NCI-H524 treated with DMSO at 0.1 percent for 48 hours (cell line): ENCODE measurements at places on chromosomes 1 and 21.

DNA sequence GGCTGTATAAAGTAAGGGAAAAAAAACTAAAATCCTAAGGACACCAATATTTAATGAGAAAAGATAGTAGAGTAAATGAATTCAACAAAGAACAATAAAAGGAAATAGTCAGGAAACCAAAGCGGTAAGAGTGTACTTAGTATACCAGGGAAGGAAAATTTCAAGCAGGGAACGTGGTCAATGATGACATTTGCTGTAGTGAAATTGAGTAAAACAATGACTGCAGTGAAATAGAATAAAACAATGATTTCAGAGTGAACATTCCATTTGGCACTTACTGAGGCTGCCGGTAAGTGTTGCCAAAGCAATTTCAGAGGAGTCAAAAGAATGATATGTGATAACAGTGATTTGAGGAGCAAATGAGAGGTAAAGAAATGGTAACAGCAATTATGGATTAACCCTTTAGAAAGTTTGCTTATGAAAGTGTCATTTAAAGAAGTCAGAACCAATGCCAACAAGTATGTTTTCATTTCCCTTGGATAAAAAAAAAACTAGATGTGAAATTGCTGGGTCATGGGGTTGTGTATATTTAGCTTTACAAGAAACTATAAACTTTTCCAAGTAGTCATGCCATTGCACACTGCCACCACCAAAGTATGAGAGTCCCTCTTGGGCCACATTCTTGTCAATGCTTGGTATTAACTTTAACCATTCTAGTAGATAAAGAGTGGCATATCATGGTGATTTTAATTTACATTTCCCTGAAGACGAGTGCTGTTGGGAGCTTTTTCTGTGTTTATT lies 50.5 kb downstream of the VCAM1 start:
- no peak for DNase-seq

DNA sequence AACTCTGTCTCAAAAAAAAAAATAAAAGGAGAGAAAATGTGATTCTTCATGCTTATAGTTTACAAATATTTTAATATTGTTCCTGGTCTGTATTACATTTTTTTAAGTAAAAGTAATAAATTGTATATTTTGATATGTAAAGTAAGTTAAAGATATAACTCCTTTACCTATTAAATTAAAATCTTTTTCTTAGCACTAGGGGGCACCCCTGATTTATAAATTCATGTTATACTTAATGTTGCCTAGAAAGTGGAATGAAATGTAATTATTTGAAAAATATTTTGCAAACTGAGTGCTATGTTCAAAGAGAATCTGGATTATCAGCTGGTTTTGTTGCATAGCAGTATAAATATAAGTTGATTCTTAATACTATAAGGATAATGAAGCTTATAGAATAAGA lies 49.2 kb downstream of the RALGPS2 start:
- DNase-seq: no peak

DNA sequence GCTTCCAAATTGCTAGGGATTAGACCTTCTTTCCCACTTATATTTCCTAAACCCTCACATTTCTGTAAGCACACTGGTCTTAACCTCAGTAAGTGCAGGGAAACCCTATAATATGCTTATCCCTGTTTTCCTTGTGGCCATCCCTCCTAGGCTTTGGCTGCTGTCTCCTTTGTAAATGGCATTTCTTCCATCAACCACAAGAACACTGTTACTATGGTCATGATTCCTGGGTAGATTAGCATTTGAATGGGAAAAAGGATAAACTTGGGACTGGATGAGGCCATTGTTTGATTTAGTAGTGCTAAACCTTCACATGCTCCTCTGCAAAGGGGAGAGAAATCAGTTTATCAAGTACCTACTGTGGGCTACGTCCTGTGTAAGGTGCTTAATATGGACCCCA lies 16.2 kb upstream of the AGO3 start:
- no peak for DNase-seq

- no peak for DNase-seq
Observed at GRCh38 chr1:49204720-49205119, 428.0 kb upstream of the BEND5 start.

DNA sequence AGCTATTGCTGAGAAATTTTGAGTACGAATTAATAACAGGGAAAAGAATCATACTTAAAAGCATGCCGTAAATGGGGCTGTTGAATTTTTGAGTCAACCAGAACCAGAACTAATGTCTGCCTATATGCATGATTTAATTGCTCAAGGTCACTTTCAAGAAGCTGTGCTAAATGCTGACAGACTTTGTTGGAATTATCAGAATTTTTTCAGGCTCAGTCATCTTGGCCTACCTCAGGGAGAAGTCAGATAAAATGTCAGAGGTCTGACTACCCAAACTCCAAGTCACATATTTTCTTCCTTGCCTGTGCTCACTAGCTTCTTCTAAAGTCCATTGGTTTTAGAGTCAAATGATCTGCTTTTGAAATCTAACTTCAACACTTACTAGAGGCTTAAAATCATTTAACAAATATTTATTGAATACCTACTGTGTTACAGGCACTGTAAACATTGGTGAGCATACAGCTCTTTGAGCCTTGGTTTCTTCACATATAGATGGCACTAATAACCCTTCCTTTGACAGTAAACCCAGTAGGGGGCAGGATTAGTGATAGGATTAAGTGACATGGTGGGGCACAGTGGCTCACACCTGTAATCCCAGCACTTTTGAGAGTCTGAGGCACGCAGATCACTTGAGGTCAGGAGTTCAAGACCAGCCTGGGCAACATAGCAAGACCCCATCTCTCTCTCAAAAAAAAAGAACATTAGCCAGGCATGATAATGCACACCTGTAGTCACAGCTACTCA lies 121.2 kb upstream of the SLC44A3 start:
- DNase-seq: no peak

- no peak for DNase-seq
Observed at GRCh38 chr1:200619894-200620272, 668 bp downstream of the KIF14 start.

DNA sequence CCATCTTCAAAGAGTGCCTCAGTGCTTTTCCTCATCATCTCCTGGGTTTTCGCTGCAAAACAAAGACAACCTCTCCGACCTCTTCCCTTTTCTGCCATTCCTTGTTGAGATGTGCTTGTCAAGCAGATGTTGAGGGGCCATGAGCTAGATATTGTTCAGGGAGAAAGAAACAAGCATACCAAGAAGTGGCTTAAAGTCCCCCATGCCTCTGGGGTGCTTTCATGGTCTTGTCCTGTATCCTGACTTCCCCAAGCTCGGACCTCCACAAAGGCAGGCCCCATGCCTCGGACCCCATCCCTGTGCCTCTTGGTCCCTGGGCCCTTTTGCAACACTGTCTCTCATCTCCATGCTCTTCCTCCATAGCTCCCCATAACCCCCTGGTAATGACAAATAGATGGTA lies 103.8 kb downstream of the C1orf94 start:
- no peak for DNase-seq

DNA sequence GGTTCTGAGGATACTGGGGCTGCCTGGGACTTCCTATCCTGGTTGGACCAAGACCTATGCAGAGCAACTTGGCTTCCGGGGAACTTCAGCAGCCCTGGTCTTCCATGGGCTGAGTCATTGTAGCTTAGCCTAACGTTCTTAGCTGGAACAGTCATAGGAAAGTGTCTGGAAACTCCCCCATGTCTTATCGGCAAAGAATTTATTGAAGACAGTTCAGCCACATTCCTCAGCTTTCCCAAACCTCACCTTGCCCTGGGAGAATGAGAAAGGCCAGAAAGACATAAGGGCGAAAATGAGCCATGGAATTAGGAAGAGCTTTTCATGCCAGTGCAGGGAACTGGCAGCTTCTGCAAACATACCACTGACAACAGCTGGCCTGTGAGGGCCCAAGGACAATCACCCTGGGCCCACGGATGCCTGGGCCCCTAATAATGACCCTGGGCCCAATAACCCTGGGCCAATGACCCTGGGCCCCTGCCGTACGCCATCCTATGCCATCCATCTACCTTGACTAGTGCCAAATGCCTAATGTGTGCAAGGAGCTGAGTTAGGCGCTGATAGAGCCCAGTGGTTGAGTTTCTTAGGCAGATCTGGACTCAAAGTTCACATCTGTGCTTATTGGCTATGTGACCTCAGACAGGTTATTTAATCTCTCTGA lies 114.4 kb upstream of the GADD45A start:
- DNase-seq: no peak

GRCh38 chr1:220798338-220798737 lies 11.6 kb downstream of the MTARC1 start:
- no peak for DNase-seq

DNA sequence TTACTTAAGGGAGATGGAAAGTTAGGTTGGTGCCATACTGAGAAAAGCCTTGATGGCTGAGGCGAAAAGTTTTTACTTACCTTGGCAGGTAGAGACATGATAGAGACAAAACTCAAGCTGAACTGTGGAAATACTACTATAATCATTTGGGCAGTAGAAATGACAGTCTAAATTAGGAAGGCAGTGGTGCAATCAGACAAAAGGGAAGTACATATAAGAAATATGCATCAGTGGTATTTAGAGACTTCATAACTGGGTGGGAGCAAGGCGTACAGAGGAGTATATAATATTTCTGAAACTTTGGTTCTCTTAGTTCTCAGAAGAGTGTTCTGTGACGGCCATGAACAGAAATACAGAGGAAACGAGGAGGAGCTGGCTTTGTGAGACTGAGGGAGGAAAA lies 2.4 kb upstream of the CEP350 start:
- DNase-seq: no peak

DNA sequence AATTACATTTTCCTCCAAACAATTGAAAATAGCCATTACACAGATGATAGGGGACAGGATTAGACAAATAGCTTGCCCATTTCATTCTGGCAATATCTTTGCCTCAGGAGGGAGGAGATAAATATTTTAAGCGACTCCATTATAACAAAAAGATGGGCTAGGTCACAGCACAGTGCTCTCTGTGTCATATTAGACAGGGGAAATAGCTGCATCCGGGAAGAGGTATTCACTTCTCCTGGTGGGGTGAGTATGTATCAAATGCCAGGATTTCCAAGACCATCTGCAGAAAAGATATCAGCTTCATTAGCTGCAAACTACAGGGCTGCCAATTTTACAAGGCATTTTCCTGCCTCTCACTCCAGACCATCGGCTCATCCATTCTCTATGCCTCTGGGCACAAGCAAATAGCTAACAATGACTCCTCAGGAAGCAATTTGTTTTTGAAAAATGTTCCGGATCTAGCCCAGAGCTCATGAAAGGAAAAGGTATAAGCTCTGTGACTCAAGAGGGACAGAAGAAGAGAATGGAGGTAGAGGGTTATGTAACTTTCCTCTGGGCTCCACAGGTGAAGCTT lies 41.9 kb upstream of the ANGPTL7 start:
- DNase-seq: no peak

- no peak for DNase-seq
Observed at GRCh38 chr1:38785285-38786039, 74.1 kb downstream of the RRAGC start.

DNA sequence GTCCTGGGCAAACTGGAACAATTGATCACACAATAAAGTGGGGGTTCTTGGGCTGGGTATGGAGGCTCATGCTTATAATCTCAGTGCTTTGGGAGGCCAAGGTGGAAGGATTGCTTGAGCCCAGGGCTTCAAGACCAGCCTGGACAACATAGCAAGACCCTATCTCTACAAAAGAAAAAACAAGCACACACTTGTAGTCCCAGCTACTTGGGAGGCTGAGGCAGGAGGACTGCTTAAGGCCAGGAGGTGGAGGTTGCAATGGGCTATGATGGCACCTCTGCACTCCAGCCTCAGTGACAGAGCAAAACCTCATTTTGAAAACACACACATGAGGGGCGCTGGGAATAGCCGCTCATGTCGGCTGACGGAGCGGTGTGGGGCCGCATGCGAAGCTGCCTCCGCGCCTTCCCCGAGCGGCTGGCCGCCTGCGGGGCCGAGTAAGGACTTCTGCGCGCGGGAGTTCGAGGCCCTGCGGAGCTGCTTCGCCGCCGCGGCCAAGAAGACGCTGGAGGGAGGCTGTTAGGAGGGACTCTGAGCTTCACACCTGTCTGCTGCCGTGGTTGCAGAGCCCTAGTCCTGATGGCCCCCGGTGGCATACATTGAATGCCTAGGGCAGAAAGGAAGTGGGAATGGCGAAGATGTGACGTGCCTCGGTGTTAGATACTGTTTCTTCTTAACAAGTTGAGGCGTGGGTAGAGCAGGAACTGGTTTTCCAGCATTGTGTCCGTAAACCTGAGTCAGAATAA lies 59.5 kb downstream of the ACBD3 start:
- DNase-seq: no peak

GRCh38 chr1:36182734-36183133 lies 26.8 kb downstream of the MAP7D1 start:
- no peak for DNase-seq

DNA sequence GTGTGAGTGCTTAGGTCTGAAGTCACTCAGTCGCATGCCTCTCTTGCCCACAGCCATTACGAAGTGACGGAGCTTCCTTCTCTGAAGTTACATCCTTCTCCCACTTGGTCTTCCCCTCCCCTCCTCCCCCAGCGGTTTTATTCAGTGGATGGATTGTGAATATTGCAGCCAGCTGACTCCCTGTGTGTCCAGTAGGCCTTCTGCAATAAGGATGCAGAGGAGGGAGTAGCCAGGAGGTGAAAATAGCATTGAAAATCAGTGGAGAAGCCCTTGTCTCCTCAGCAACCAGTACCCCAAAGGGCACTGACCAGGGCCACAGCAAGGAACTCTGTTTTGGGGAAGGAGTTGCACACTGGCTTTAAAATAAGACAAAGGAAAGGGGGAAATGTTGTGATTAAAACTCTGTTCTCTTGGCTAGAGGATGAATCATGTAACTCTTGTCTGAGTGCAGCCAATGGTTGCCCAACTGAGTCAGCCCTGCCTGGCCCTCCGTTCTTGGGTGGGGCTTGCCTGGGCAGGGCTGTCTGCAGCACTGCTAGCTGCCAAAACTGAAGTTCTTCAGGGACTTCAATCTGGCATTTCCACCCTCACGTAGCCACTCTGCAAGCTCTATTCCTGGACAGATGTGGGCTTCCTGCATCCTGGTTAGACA lies 4.3 kb downstream of the S100A10 start:
- no peak for DNase-seq

GRCh38 chr1:159594625-159595405 lies 7.2 kb downstream of the APCS start:
- DNase-seq: no peak

- DNase-seq: no peak
Observed at GRCh38 chr21:46056450-46056903, 41.4 kb upstream of the COL6A2 start.

DNA sequence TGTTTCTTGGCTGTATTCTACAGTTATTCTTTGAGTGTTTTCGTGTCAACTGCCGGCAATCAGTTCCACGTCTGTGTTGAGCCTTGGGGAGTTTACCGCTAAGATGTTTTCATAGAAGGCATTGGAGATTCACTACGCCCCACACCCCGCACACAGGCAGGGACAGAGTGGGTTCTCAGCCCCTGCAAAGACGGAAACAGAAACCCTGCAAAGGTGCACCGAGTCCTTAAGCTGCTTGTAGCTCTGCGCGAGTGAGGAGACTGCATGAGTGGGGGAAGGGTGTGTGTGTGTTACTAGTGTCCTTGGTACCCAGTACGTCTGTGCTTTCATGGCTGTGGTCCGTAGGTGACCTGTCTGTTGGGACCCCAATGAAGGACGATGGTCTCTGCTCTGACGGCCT lies 1.9 kb downstream of the LHX4 start:
- DNase-seq: no peak
